ENCODE measurements at places on chromosomes 6 and 20.
A peak's percentile ranks its signal among the peaks of the same experiment; 100 is the strongest.

DNA sequence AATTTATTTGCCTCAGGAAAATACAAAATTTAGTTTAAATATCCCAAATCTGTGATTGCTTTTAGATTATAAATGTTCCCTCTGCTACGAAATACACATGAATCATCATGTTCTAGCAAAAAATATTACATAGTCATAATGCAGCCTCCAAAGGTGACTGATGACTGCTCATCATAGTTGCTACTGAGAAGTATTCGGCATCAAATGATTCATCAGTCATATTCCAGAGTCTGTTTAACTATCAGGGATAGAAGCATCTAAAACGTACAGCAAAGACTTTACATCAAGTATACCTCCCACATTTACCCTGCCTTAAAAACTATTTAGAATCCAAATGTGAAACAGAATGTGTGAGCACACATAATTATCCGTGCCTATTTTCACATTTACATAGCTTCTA is 626.0 kb downstream of the CDH26 start:
- peak; percentile 33 for DNase-seq

- DNase-seq, result no peak
These were observed 91.5 kb upstream of the MLN start for GRCh38 chr6:33895296-33895695.

DNA sequence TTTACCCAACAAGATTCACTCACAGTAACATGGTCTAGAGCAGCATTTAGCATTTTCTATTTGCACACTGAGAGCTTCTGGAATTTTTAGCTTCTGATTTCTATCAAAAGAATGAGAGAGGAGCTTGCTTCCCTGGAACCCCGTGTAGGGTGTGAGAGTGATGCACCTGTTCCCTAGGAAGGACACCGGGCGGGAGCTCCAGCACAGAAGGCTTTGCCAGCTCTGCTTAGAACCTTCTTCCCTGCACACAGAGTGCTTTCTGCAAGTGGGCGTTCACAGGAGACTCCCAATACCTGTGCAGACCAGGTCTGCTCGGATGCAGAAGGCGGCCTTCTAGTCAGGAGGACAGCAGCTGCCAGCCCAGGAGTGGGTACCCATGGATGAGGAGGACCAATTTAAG is 217.3 kb downstream of the TBXT start:
- no peak for DNase-seq

DNA sequence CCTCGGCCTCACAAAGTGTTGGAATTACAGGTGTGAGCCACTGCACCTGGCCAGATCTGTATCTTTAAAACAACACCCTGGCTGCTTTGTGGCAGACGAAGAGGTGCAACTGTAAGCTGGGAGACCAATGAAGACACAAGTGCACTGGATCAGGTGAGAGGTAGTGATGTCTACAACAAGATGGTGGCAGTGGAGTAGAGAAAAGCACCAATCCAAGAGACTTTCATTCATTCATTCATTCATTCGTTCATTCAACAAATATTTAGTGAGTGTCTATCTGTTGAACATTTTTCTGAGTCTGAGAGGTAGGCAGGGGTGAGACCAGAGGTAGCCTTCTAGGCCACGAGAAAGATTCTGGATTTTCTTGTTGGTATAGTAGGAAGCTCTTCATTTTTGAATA is 36.9 kb upstream of the TTPAL start:
- no peak for DNase-seq

DNA sequence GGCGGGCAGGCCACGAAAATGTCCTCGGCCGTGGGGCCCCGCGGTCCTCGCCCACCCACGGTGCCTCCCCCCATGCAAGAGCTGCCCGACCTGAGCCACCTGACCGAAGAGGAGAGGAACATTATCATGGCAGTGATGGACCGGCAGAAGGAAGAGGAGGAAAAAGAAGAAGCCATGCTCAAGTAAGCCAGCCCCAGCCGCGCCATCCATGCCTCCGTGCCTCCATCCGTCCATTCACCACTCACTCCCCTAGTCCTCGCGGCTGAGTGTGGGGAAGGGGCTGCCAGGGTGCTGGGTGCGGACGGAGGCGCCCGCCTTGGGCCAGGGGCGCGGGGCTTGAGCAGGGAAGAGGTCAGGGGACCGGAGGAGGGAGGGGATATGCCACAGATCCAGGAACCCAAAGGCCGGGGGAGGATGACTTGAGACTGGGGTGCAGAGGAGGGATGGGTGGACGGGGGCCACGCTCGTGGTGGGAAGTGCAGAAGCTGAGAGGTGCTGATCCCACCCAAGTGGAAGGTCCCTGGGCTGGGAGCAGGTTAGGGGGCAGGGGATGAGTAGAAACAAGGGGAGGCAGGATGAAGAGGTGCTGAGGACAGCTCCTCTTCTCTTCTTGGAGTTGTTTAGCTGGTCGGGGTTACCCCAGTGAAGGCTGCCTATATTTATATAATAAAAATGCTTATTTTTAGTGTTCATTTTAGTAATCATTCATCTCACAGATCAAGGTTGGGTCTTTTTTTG is 825 bp downstream of the RIMS1 start:
- no peak for DNase-seq

GRCh38 chr6:119454714-119455113 is 105.2 kb upstream of the MAN1A1 start:
- no peak for DNase-seq

DNA sequence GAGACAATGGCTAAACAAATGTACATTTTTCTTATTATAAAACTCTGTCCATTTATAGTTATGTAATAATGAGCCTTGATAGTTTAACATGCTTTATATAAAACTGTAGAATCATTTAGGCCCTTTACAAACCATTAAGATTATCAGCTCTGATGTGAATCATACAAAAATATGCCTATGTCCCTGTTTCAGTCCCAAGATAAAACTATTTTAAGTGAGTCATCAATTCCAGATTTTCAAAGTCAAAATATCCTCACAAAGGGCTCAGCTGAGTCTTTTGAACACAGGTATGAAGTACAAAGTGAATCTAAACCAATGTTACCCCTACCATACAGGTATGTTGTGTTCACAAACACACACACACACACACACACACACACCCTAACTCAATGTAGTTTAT is 88.0 kb downstream of the PTPRK start:
- peak; percentile 69 for DNase-seq

DNA sequence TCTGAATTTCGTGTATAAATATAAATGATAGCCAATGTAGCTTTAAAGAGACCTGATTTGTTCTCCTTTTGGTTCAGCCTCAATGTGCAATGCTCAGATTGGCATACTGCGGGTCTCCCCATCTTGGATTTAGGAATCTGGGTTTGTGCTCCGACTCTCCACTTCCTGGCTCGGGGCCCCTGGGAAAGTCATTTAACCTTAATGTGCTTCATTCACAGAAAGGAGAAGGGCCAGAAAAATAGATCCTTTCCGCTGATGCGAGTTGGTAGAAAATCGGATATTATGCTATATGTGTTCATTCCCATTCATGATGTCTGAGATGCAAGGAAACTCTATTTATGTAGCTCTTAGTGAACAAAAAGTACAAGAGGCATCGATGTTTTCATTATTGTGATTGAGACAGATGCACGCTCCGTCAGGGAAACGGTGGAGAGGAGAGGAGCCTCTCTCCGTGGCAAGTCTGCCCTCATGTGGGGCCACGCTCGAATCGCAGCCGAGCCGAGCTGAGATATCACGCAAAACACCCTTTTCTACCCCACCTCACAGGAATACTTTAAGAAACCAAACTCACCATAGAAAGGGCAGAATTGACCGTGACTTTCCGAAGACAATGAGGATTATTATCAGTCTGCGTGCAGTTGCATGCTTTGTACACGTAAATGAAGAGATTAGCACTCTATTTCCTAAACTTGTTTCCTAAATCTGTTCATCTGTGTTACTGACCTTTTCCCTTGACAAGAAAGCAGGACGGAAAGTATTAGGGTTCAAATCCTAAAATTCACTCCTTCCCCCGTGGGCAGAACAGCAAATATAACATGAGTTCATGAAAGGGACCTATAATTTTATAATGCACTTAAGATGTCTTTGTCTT is 136.6 kb downstream of the COL9A1 start:
- DNase-seq, result peak; percentile 49

- DNase-seq, result no peak
These were observed 39.4 kb upstream of the TGM6 start for GRCh38 chr20:2341336-2341735.

DNA sequence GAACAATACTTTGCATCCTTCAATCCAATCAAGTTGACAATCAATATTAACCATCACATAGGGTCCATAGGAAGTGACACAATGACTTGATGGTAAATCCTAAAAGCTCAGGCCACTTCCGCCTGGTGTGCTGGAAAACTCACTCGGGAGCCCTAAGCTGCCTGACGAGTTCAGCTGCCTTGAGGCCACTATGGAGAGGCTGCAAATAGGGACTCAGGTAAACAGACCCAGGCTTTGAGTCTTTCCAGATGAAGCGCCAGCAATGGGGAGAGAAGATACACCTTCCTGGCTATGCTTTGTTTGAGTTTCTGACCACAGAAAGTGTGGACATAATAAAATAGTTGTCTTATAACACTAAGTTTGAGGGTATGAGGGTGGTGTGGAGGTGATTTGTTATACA is 112.6 kb downstream of the GPR63 start:
- no peak for DNase-seq

- DNase-seq, result no peak
These were observed 79.4 kb downstream of the HMGCLL1 start for GRCh38 chr6:55499591-55499990.

DNA sequence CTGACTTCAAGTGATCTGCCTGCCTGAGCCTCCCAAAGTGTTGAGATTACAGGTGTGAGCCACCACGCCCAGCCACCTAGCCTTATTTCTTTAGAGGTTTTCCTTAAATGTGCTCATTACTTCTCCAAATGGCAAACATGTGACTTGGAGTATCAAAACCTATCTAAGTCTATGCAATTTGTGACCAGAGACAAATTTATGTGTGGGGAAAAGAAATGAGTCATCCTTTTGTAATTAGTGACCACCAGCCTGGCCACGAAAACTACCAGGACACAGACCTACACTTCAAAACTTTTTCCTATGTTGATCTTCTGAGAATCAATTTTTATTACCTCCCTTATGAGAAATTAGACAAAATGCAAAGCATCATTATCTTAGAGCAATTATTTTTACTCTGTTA is 64.6 kb upstream of the OGFRL1 start:
- no peak for DNase-seq

DNA sequence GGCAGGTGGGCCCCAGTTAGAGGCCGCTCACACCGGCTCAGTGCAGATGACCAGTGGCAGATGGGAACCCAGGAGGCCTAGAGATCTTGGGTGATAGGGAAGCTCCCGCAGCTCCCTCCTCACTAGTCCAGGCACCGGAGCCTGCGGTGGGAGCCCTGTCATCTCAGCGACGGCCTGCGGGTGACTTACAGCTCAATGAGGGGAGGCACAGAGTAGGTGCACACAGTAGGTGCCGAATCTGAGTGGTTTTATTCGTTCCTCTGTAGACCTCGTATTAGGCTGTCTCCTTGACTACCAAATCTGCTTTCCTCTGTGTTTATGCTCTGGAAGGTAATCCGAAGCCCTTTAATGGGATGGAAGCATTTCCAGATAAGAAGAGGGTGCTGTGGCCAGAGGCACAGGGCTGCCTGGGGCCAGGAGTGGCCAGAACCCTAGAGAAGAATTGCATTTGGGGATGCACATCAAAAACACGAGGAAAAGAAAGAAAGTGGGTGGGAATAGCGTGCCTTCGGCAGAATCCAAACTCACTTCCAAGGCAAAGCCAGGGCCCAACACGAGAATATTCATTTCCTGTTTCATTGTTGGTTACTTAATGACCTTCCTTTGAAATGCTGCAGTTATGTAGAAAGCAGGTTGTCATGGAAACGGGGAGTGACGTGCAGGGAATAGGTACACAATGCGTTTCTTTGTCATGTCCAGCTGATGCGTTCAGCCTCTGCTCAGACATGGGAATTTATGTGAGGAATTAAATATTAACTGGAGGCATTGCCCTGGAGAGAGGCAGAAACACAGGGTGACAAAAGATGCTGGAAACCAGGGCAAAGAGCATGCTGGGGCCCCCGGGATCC is 24.7 kb downstream of the MYT1 start:
- no peak for DNase-seq

- DNase-seq, result no peak
These were observed 50.9 kb upstream of the CHRNA4 start for GRCh38 chr20:63411898-63412631.

DNA sequence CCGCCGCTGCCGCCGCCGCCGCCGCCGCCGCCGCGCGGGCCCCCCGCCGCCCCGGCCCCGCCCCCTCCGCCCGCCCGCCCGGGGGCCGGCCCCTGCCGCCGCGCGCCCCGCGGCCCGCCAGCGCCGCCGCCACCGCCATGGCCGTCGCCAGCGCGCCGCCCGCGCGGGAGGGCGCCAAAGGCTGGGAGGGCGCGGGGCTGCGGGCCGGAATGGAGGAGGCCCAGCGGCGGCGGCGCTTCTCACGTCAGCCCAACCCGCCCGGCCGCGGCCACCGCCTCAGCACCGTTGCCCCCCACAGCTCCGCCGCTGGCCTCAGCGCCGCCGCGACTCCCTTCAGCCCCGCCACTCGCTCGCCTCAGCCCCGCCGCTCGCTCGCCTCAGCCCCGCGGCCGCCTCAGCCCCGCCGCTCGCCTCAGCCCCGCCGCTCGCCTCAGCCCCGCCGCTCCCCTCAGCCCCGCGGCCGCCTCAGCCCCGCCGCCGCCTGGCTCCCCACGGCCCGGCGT is 258 bp downstream of the PHF10 start:
- DNase-seq, result peak; percentile 31

DNA sequence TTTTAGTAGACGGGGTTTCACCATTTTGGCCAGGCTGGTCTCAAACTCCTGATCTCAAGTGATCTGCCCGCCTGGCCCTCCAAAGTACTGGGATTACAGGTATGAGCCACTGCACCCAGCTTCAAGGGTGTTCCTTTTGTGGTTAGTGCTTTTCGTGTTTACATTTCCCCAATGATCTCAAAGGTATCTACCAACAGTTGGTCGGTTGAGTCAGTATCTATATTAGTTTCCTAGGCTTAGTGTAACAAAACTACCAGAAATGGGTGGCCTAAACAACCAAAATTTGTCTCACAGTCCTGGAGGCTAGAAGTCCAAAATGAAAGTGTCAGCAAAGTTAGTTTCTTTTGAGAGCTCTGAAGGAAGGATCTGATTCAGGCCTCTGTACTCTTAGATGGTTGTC is 30.1 kb downstream of the CASP8AP2 start:
- no peak for DNase-seq

DNA sequence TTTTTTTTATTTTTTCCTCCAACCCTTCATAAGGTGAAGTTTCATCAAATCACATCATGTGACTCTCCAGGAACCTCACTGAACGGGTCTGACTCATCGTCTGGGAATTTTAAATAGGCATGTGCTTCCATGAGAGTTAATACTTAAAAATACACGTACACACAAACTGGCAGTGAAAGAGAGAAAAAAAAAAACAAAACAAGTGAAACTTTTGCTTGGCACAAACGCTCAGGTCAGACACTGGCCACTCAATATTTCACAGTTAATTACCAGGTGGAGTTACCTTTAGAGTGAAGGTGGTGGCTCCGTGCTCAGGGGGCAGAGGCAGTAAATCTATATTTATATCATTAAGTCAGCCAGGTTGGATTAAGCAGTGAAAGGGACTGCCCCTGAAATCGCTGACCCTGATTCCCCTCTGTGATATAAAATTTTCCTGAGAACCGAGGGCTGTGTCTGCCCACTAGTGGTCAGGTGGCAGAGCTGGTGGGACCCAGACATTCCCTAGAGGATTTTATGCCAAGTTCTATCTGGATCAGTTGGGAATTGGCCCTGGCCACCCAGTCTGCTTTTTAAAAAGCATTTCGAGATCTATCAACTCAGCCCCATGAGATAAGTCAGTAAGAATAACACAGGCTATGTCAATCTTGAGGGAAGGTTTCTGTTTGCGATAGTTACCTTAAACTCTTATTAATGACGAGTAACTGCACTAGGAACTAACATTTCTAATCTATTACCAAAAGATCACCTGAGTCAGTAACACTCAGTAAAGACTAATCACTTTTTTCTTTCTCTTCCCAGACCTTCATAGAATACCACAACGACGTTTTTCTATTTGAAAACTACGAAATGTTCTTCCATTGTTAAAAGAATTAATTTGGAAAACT is 259.1 kb downstream of the HDGFL1 start:
- DNase-seq, result peak; percentile 99
